ENCODE measurements at places on chromosomes 12 and 14.

- DNase-seq, result no peak
These were observed 8.7 kb upstream of the METAP2 start for GRCh38 chr12:95465275-95465674.

- DNase-seq, result no peak
These were observed 67.6 kb downstream of the C12orf56 start for GRCh38 chr12:64323006-64323405.

- DNase-seq, result no peak
These were observed 65.9 kb downstream of the RFX4 start for GRCh38 chr12:106648736-106649135.

- no peak for DNase-seq
These were observed 237.1 kb downstream of the SLC41A2 start for GRCh38 chr12:104721039-104721405.

DNA sequence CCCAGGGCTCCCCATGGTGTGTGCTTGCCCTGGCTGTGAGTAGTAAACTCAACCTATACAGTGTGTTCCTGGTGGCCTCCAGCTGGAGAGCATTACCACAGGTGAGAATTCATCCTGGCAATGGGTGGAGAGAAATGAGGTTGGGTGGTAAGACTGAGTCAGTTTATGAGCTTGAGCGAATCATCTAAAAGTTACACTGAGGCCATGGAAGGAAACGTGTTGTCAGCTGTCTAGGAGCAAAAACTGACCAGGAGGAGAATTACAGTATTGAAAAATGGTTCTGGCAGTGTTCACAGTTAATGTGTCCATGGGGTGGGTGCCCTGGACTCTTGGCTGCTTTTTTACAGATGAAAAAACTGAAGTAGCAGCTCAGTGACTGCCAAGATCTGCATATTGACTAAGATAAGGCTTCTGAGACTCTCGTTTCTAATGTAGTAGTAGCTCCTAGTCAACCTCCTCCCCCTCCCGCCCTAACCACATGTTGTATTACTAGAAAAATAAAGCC is 202.0 kb upstream of the AMIGO2 start:
- DNase-seq, result no peak

GRCh38 chr14:85731186-85731585 is 201.2 kb downstream of the FLRT2 start:
- DNase-seq, result no peak

DNA sequence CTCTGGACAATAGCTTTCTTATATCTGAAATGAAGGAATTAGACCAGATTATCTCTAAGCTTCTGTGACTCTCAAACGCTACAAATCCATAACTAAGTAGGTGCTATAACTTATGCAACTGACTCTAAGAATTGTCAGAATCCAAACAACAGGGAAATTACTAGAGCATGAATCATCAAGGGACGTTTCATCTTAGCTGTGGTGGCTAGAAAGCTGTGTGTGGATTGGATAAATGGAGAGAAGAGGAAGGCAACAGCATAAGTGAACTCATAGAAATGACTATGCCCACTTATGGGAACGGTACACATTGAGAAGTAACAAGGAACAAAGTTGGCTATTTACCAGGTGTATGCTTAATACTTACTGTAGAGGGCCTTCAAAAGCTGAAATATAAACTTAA is 96.0 kb upstream of the NEDD1 start:
- no peak for DNase-seq

DNA sequence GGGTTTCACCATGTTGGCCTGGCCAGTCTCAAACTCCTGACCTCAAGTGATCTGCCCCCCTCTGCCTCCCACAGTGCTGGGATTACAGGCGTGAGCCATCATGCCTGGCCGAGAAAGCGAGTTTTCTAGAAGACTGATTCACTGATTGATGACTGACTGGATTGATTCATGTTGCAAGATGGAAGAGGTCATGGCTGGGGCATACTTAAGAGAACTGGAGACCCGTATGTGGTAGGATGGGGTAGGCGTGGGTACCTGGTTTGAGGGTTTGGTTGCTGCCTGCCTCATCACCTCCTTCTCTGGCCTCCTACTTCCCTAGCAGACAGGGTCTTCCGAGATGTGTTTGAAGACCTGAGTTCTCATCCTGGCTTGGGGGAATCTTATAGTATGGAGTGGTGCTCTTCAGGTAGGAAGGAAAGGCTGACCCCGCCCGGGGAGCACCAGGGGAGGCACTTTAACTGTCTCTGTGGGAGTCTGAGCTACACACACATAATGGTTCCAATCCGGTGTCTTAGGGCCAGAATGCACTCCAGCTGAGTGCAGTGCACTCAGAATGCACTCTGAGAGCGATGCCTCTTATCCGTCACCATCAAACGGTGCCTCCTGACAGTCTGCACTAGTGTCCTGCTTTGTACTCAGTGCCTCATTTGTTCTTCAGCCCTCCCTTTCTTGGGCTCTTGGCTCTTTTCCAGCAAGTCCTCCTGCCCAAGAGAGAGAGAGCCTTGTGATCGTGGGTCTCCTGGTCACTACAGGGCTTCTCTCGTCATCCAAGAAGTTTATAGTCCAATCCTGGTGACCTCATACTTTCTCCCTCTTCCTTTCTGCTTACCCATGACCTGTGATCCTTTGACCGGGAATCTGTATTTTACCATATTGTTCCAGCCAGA is 19.7 kb downstream of the PLEKHG3 start:
- DNase-seq, result no peak

DNA sequence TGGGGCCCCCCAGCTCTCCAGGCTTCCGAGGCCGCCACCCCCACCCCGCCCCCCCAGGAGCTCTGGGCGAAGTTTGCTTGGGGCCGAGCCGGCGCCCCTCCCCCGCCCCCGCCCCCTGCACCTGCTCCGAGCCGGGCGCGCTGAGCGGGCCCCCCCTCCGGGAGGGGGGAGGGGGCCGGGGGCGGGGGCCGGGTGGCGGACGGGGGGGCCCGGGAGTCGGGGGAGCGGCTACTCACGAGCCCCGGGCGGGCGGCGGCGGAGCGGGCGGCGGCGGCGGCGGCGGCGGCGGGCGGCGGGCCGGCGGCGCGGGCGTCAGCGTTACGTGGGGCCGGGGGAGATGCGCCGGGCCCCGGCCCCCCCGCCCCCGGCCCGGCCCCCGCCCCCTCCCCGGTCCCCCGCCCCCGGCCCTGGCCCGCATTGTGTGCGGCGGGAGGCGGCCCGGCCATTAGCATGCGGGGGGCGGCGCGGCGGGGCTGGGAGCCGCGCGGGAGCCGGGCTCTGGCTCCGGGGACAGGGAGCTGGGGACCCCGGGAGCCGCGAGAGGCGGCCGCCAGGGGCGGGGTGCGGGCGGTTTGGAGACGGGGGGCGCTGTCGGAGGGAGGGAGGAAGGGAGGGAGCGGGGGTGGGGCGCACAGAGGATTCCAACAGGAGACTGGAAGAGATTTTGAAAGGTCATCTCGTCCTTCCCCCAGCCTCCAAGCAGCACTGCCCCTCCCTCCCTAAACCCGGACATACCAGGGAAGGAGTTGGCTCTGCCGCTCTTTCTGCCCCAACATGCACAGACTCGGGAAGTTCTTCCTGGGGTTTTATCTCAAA is at the start of gene ZNF219:
Gene ZNF219 (minus strand): TSS at position 580 of the 816 bp plus-strand sequence. CDS start 5,064 bp downstream, outside the sequence.
- peak; percentile 24 for DNase-seq

DNA sequence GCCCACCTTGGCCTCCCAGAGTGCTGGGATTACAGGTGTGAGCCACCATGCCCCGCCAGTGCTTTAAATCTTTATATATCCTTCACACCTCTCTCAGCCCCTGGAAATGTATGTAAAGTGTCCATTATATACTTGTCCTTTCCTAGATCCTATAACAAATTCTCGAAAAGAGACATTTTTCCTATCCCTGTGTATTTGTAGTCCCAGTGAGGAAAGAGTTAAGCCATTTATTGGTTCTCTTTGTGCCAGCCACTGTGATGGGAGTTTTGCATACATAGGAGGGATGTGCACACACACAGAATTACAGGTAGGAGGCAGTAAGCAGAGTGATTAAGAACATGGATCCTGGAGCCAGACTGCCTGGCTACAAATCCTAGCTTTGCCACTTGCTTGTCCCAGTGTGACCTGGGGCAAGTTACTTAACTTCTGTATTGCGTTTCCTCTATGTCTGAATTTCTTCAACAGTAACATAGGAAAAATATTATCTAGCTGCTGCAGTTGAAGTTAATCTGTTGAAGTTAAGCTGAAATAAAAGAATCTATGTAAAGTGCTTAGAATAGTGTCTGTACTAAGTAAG is 2.1 kb upstream of the RABGGTA start:
- no peak for DNase-seq

DNA sequence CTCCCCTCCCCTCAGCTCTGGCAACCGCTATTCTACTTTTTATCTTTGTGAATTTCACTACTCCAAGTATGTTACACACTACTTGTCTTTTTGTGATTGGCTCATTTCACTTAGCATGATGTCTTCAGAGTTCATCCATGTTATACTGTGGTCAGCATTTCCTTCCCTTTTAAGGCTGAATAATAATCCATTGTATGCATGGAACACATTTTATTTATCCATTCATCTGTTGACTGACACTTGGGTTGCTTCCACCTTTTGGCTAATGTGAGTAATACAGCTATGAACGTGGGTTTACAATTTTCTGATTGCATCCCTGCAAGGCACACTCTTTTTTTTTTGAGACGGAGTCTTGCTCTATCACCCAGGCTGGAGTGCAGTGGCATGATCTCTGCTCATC is 53.0 kb upstream of the FUT8 start:
- DNase-seq, result no peak

GRCh38 chr12:111767362-111768158 is 827 bp downstream of the ALDH2 start:
- DNase-seq, result no peak

DNA sequence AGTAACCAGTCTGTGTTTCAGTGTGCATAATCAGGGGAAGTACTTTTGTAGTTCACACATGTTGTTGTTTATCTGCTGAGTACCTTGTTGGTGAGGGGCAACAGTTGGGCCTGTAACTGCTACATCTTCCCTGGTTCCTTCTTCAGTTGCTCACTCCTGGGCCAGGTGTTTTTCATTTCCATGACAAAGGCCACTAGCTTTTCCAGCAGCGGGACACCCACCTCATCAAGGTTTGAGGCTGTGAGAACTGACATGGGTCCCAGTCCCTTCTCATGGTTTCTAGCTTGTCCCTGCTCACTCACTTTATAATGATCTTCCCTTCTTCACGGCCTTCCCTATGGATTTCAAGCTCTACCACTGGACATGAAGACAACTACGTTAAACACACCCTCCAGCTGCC is 1.5 kb upstream of the NOXRED1 start:
- DNase-seq, result no peak

DNA sequence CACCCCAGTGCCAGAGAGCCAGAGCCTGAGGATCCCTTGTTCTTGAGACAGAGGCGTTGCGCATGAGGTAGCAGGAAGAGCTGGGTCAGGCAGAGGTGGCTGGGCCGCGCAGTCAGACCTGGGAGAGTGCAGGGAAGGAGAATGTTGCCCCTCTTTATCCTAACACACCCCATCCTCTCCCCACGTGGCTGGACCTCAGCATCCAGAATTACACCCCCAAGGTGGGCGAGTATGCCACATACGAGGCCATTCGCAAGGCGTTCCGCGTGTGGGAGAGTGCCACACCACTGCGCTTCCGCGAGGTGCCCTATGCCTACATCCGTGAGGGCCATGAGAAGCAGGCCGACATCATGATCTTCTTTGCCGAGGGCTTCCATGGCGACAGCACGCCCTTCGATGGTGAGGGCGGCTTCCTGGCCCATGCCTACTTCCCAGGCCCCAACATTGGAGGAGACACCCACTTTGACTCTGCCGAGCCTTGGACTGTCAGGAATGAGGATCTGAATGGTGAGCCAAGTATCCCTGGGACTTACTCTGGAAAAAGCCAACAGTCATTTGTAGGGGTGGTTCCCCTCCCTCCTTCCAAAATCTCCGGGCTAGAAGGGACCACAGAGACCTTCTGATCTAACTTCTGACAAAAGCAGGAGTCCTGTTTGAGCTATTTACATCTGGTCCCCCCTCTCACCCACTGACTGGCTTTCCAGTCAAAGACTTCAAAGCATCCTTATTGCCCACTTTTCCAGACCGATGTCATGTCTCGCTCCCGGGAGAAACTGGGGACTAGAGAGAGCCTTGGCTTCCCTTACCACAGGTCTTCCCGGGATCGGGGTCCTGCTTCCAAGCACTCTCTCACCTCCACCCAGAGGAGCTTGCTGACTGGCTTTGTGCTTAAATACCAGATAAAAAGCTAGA is 6.1 kb downstream of the MMP14 start:
- DNase-seq, result no peak

DNA sequence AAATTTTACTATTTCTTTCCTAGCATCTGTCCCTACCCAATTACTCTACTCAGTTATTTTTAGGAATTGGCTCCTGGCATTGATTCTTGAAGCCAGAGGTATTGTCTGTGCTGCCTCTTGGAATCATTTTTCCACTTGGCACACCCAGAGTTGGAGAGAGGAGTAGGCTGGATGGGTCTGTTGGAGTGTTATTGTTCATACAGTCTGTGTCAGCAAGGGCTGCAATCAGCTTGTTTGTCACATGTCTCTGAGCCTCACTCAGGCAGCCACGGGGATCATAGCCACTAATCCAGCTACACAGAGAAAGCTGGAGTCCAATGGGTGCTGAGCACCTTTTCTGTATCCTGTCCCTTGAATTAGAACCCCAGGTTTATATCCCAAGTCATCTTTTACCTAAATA is 176.0 kb upstream of the DYRK2 start:
- DNase-seq, result peak; percentile 50

GRCh38 chr12:44021471-44021971 is 185.6 kb downstream of the TMEM117 start:
- no peak for DNase-seq

- no peak for DNase-seq
These were observed 167.8 kb upstream of the HIF1A start for GRCh38 chr14:61527325-61528100.

- DNase-seq, result no peak
These were observed 19.6 kb downstream of the LGMN start for GRCh38 chr14:92728759-92729364.

DNA sequence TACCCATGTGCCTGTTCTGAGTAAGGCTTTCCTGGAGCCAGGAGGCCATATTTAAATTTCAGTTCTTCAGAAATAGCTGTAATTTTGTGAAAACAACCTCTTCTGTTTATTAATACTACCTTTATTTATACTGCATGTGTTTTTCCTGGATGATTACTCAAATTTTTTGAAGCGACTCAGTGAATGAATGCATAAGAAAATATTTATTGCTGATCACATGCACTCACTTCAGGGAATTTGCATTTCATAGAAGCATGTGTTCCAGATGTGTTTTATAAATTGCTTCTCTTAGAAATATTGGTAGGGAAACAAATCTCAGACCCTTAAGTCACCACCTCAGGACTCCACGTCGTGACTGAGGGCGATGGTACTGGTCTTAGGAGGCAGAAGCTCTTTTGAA is 21.8 kb upstream of the DCN start:
- DNase-seq, result no peak

DNA sequence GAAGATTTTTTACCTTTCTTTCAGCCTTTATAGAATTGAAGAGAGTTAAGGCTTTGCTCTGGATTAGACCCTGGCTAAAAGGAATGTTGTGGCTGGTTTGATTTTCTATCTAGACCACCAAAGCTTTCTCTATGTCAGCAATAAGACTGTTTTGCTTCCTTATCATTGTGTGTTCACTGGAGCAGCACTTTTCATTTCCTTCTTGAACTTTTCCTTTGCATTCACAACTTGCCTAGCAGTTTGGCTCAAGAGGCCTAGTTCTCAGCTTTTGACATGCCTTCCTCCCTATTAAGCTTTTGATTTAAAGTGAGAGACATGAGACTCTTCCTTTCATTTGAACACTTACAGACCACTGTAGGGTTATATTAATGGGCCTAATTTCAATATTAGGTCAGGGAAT is 64.1 kb upstream of the USP15 start:
- no peak for DNase-seq
